Thymus (tissue), 14 donors: ENCODE measurements at places on chromosomes 3 and 15. TPM values are rescaled to one million over a fixed set of nuclear protein-coding genes. Genes with fewer than 3 reads are reported as not detected.

GRCh38 chr15:95105229-95105628 lies 873.9 kb downstream of the MCTP2 start:
- no peaks in the 10 kb centered on the region for H3K27me3 ChIP-seq
- H3K36me3 ChIP-seq = no peaks in the 10 kb centered on the region
- no peaks in the 10 kb centered on the region for H3K4me1 ChIP-seq
- no peak overlapping the region for H3K27ac ChIP-seq

Gene GHSR
- total RNA-seq = not detected

Gene CCDC39
- 0.05 TPM for total RNA-seq

- H3K36me3 ChIP-seq = peaks cover 43% of the 10 kb centered on the region
- DNase-seq = no peak
- peak overlapping the region; percentile 24 for H3K4me3 ChIP-seq
- peaks cover 29% of the 10 kb centered on the region for H3K4me1 ChIP-seq
Observed at GRCh38 chr3:126473292-126474168, 2.2 kb downstream of the ZXDC start.

- no peaks in the 10 kb centered on the region for H3K36me3 ChIP-seq
- no peak for DNase-seq
- H3K27ac ChIP-seq = no peak overlapping the region
- no peaks in the 10 kb centered on the region for H3K27me3 ChIP-seq
- H3K4me3 ChIP-seq = no peak overlapping the region
- no peaks in the 10 kb centered on the region for H3K4me1 ChIP-seq
Observed at GRCh38 chr3:22319446-22319845, 568.4 kb upstream of the ZNF385D start.

DNA sequence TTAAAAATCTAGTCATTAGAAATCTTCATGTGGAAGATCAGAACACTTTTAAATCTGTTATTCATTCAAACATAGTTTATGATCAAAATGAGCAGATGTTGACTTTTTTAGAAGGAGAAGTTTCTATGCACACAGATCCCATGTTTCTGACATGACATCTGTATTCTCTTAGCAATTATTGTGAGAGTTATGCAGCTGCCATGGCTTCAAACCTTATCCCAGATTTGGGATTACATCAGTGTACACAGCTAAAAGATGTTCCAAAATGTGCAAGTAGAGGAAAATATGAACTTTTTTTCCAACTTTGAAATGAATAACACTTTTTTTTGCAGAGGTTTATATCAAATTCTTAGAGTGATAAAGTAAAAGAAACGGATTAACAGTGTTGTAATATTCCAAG lies 1166.9 kb downstream of the ZPLD1 start:
- H3K36me3 ChIP-seq = no peaks in the 10 kb centered on the region
- no peaks in the 10 kb centered on the region for H3K4me1 ChIP-seq
- H3K4me3 ChIP-seq = no peak overlapping the region

GRCh38 chr15:29382862-29383261 lies 113.2 kb upstream of the NSMCE3 start:
- no peak overlapping the region for H3K4me3 ChIP-seq
- no peaks in the 10 kb centered on the region for H3K27me3 ChIP-seq
- no peak overlapping the region for H3K27ac ChIP-seq
- no peaks in the 10 kb centered on the region for H3K36me3 ChIP-seq
- no peaks in the 10 kb centered on the region for H3K4me1 ChIP-seq

Gene CPN2
- total RNA-seq = 0.05 TPM

GRCh38 chr3:119663885-119664284 lies 3.5 kb upstream of the POPDC2 start:
- no peak overlapping the region for H3K27ac ChIP-seq
- H3K36me3 ChIP-seq = peaks cover 9% of the 10 kb centered on the region
- H3K4me1 ChIP-seq = no peaks in the 10 kb centered on the region
- no peaks in the 10 kb centered on the region for H3K27me3 ChIP-seq

Gene AADACL2
- total RNA-seq = 0.14 TPM

Gene RAB6B
- 0.24 TPM for total RNA-seq

- H3K27me3 ChIP-seq = no peaks in the 10 kb centered on the region
- H3K27ac ChIP-seq = no peak overlapping the region
- H3K4me3 ChIP-seq = no peak overlapping the region
- peaks cover 19% of the 10 kb centered on the region for H3K36me3 ChIP-seq
Observed at GRCh38 chr3:138684396-138684795, 75.8 kb downstream of the FAIM start.

DNA sequence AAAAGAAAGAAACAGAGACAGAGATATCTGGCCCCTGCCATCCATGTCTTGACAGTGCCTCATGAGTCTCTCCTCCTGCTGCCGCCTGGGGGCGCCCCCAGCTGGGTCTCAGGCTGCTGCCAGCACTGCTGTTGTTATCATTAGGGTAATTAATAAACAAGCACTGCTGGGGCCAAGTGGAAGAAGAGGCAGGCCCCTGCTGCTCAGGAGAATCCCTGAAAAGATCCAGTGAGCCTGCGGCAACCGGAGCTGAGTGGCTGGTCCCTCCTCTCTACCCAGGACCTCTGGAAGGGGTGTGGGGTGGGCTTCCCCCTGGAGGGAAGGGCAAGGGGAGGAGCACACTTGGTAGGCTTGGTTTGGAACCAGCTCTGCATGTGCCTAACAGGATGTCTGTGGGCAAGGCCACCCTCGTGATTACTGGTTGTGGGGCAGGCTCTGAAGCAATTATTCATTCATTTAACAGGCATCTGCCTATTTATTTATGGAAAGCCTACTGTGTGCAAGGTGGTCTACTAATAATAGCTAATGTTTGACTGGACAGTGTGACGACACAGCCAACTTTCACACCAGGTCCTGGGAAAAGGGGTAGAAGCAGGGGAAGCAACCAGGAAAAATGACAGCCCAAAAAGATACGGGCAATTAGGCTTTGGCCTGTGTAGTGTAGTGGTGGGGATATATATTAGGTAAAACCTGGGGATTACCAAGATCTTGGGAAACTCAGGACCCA lies 1.2 kb upstream of the TYRO3 start:
- peaks cover 56% of the 10 kb centered on the region for H3K27me3 ChIP-seq
- peaks cover 24% of the 10 kb centered on the region for H3K4me1 ChIP-seq
- no peaks in the 10 kb centered on the region for H3K36me3 ChIP-seq
- no peak overlapping the region for H3K4me3 ChIP-seq
- DNase-seq = peak; percentile 40

GRCh38 chr3:157174290-157174648 lies 14.3 kb upstream of the CCNL1 start:
- peak overlapping the region; percentile 96 for H3K27ac ChIP-seq
- DNase-seq = no peak
- H3K4me3 ChIP-seq = peak overlapping the region; percentile 81
- no peaks in the 10 kb centered on the region for H3K36me3 ChIP-seq
- peaks cover 9% of the 10 kb centered on the region for H3K4me1 ChIP-seq
- H3K27me3 ChIP-seq = no peaks in the 10 kb centered on the region

DNA sequence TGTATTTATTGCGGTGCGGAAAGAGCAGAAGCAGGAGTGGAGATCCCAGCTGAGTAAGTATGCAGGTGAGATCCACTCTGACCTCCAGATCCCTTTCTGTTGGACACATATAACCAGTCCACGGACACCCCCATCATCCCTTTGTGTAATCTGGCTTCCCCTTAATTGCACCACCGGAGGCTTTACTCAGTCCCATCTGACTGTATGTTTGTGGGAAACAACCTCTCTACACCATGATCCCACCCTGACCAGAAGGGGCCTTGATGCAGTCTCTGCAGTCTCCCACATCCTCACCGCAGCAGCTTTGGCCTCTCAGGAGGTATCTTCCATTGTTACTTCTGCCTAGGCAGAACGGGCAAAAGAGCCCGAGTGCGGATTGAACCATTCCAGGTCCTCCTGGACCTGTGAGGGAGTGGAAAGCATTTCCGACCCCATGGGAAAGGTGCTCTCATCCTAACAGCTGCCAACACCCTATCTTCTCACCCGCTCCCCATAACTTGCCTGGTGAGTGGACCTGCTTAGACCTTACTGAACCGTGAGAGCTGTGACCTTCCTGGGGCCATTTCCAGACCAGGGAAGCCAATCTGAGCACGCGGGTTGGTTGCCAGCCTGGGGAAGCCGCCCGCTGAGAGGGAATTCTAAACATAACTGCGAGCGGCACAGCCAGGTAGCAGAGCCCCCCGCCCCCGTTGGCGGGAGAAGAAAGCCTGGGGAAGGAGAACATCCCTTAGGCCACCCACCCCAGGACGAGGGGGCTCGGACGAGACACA lies 1.1 kb downstream of the SLCO2A1 start:
- H3K36me3 ChIP-seq = no peaks in the 10 kb centered on the region
- peaks cover 11% of the 10 kb centered on the region for H3K4me1 ChIP-seq
- peaks cover 38% of the 10 kb centered on the region for H3K27me3 ChIP-seq
- no peak overlapping the region for H3K27ac ChIP-seq
- H3K4me3 ChIP-seq = no peak overlapping the region

Gene PDCD6IP
- 62.9 TPM for total RNA-seq

Gene UBXN7
- total RNA-seq = 10.9 TPM

GRCh38 chr3:54858093-54858785 lies 69.6 kb downstream of the LRTM1 start:
- no peak overlapping the region for H3K27ac ChIP-seq
- no peaks in the 10 kb centered on the region for H3K4me1 ChIP-seq
- no peaks in the 10 kb centered on the region for H3K36me3 ChIP-seq
- no peak for DNase-seq

Gene SUSD5
- 0.14 TPM for total RNA-seq

Gene IL16
- 71.6 TPM for total RNA-seq

DNA sequence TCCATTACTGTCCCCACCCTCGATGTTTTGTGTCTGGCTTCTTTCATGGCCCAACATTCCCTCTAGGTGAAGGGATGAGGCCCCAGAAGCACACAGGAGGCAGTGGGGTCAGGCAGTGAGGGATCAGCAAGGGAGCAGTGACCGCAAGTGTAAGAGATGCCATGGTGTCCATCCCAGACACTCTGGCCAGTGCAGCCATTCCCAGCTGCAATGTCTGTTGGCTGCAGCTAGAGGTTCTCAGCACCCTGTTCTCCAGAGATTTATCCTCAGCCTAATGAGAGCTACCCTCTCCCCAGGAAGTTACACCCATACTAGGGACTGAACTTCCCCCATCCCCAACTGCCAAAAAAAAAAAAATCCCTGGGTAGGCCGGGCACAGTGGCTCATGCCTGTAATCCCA lies 40.2 kb downstream of the TRANK1 start:
- H3K27ac ChIP-seq = no peak overlapping the region
- DNase-seq = no peak
- H3K4me3 ChIP-seq = no peak overlapping the region
- no peaks in the 10 kb centered on the region for H3K27me3 ChIP-seq
- peaks cover 64% of the 10 kb centered on the region for H3K4me1 ChIP-seq

Gene ISLR2
- 0.19 TPM for total RNA-seq

Gene CLRN1
- under 0.01 TPM for total RNA-seq
